Activated CD4-positive, alpha-beta T cell treated with anti-CD3 and anti-CD28 coated beads for 48 hours (primary cell): ENCODE measurements at places on chromosomes 4 and X.

GRCh38 chrX:132090403-132091159, 37.2 kb downstream of the FRMD7 start:
- DNase-seq: peak; percentile 6

DNA sequence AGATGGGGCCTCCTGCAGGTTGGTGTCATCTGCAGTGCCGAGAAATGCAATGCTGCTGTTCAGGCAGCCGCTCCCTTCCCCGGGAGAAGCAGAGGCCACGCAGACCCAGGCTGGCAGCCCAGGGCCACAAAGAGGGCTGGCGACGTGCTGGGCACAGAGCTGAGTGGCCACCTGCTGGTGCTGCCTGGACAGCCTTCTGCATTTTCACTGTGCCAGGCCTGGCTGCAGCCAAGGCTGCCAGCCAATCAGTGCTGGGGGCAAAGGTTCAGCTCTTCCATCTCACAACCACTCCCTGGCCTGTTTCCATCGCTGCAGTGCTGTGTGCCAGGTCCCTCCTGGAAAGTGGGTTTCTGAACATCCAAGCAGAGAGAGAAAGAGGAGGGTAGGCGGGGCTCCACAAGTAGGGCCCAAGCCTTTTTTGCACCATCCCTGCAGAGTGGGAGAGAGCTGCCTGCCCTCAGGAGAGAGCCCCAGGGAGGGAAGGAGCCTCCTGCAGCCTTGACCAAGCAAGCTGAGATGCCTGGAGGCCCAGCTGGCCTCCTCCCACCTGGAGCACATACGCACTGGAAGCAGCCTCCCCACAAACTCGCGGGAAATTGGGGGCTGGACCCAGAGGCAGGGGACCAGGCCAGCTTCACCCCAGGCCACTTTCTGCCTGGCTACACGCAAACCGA, 20.1 kb downstream of the ADRA2C start:
- no peak for DNase-seq

DNA sequence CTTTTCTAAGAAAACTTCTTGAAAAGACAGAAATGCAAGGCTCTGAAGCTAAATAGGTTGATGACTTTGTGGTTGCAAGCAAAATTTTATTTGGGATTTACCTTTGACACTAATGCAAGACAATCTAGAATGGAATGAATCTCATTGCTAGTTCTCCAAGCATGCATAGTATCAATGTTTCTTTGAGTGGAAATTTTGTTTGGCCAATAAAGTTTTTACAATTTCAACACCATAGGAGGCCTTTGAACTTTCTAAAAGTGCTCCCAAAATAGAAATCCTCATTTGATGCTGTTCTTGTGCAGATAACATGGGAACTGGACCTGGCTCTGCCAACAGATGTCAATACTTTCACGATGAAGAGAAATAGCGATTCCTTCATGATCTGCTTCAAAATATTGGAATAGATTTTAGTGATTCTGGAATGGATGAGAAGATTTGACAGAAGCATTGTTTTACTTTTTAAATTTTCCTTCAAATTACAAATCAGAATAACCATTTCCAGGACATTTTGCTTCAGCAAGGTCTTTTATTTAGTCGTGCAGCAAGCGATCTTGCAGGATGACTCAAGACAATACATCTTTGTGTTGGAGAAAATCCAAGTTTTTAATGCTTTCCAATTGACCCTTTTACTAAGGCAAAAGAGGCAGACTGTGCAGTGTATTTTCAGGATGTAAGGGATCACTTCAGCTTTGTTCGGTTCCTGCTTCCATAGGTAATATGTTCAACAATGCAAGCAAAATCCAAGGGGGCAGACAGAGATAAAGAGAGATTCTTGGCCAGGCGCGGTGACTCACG, 51.7 kb upstream of the OTUD4 start:
- DNase-seq: no peak

GRCh38 chr4:105767579-105767978, 59.0 kb downstream of the GSTCD start:
- DNase-seq: no peak

- no peak for DNase-seq
Measured at GRCh38 chr4:134518574-134519217, 317.1 kb upstream of the PABPC4L start.

- DNase-seq: peak; percentile 4
Measured at GRCh38 chrX:119726900-119727555, 31.4 kb upstream of the SOWAHD start.

DNA sequence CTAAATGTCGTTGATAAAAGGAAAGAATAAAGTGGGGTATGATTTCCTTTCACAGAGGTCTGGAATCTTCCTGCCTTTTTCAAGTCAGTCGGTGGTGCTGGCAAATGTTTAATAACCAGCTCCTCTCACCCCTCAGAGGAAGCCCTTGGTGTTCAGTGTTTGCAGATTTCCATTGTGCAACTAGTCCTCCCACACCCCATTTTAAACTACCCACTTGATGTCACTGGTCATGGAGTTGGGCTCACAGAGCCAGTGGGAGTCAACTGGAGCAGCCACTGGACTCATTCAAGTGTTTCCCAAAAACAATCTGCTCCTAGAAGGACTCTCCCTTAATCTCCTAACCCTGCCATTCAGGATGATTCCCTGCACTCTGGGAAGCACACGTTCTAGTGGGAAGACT, 149.2 kb downstream of the PTTG2 start:
- DNase-seq: no peak

DNA sequence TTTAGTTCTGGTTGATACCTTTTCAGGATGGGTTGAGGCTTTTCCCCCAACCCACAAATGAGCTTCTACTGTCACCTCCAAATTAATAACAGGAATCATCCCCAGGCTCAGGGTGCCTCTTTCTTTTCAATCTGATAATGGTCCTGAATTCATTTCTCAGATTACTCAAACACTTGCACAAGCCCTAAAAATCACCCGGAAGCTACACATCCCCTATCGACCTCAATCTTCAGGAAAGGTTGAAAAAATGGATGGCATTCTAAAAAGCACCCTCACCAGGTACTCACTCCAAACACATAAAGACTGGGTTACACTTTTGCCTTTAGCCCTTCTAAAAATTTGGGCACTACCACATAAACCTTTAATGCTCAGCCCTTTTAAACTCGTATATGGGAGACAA, 79.9 kb downstream of the COQ2 start:
- no peak for DNase-seq

DNA sequence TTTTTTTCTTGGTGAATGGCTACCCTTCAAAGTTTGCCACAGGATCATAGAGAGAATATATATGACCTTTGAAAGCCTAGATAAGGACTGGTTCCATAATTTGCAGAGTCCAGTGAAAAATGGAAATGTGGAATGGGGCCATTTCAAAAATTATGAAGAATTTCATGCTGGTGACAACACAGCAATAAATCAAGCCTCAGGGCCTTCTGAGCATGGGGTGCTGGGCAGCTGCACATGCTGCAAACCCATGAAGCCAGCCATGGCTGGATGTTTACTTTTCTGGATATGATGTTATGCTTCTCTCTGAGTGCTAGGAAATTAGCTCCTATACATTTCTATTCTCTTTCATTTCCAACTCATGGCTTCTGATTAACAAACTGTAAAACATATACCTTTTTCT, 16.0 kb upstream of the PLA2G12A start:
- no peak for DNase-seq

- DNase-seq: peak; percentile 5
Measured at GRCh38 chr4:128468123-128468989, 180.7 kb upstream of the PGRMC2 start.

GRCh38 chr4:56086073-56086541, 137.4 kb downstream of the CEP135 start:
- DNase-seq: no peak

DNA sequence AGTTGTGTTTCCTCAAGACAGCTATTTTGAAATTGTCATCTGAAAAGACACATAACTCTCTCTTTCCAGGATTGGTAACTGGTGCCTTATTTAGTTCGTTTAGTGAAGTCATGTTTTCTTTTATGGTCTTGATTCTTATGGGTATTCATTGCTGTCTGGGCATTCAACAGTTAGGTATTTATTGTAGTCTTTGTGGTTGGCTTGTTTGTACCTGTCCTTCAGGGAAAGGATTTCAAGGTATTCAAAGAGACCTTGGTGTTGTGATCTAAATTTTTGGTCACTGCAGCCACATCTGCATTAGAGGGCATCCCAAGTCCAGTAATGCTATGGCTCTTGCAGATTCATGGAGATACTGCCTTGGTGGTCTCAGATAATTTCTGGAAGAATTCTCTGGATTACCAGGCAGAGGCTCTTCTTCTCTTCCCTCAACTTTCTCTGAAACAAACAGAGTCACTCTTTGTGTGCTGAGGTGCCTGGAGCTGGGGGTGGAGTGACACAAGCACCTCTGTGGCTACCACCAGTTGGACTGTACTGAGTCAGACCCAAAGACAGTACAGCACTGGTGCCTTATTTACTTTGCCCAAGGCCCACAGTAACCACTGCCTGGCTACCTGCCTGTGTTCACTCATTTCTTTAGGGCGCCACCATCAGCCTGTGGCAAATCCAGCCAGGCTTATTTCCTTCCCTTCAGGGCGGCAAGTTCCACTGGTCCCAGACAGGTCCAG, 620.4 kb downstream of the KCNIP4 start:
- DNase-seq: no peak

DNA sequence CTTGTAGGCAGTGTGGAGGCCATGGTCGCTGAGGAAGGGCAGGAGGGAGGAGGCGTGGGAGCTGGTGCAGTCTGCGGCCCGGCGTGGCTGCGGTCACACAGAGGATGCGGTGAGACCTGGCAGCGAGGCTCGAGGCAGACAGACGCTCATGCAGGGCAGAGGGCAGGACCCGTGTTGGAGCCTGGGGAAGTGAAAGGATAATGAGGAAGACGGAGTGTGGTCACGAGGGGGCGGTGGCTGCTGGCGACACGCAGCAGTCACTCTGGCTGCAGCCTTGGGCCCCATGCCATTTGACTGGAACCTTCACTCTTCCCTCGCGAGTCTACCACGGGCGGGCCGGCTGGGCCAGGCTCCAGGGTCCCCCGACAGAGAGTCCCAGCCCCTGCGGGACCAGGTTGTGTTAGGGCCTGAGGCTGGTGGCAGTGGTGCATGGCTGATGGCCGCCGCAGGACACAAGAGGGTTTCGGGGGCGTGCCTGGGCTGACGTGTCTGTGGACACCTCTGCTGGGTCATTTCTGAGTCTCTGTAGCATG, 68.8 kb upstream of the HGFAC start:
- no peak for DNase-seq

DNA sequence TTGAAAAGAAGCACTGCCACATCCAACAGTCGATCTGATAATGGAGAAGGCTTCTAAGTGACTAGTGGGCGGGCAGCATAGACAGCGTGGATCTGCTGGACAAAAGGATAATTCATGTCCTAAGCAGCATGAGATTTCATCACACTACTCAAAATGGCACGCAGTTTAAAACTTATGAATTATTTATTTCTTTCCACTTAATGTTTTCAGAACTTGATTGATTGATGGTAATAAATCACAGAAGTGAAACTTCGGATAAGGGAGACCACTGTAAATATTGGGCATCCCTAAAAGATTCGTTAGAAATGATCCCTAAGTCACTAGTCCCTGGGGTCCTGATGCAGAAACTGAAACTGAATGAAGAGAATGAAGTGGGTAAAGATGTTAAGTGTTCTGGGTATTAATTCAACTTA, 93.0 kb upstream of the ANK2 start:
- no peak for DNase-seq

GRCh38 chr4:60757986-60758680, 442.0 kb upstream of the ADGRL3 start:
- DNase-seq: no peak

GRCh38 chr4:126766241-126766640, 866.5 kb upstream of the INTU start:
- no peak for DNase-seq

GRCh38 chrX:121671649-121672048, 624.2 kb downstream of the GLUD2 start:
- DNase-seq: no peak

DNA sequence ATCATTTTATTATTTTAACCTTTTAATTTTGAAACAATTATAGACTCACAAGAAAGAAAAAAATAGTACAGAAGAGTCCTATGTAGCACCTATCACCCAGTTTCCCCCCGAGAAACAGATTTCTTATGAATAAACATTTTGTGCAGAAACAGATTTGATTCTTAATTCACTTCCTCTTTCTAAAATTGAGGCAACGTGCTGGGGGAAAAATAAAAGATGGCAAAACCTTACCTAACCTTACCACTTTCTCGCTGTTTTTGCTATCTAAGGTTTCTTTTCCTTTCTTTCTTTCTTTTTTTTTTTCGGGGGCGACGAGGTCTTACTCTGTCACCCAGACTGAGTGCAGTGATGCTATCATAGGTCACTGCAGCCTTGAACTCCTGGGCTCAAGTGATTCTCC, 4.3 kb upstream of the CLNK start:
- DNase-seq: no peak

DNA sequence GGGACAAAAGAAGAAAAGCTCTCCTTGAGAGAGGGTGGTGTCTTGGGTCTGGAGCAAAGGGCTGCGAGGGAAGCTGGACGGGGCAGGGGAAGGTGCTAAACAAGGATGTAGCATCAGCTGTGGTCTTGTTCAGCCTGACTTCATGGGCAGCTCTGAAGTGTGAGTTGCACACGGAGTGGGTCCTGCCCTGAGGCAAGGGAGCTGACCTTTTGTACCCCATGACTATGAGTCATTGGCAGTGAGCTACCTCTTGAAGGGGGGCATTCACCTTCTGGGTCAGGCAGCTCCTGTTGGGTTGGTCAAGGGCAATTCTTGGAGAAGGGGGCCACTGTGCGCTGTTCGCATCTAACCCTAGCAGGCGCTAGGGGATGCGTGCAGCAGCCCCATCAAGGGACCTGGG, 151.8 kb downstream of the SMIM20 start:
- no peak for DNase-seq

- no peak for DNase-seq
Measured at GRCh38 chr4:151267822-151268535, 9.0 kb upstream of the PRSS48 start.

DNA sequence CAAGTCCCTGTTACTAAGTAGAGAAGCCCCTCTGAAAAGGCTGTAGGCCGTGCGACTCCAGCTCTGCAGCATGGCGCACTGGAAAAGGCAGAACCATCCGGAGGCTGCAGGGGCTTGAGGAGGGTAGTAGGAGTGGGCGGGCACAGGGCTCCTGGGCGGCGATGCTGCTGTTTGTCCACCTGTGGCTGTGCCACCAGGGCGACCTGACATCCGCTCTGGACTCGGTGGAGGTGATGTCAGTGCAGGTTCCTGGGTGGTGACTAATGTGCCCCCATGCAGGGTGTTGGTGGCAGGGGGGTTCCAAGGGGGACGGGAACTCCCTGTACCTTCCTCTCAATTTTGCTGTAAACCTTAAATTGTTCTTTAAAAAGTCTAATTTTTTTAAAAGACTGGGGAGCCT, 58.3 kb downstream of the PCGF3 start:
- DNase-seq: no peak

DNA sequence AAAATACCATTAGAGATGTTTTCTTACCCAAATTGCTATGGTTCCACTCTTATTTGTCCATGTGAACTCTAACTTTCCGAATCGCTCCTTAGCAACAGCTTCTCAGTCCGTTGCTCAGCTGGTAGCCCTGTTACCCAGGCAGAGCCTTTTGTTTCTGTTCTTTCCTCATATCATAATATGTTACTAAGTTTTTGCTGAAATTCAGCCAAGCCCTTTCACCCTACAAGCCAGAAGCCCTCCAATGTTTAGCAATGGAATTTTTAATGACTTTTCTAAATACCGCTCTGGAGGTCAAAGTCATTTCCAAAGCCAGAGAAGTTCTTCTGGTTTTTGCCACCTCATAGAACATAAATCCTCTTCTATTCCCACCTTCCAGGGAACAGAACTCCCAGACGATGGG, 1029.5 kb downstream of the C4orf33 start:
- DNase-seq: no peak
